ENCODE measurements at places on chromosomes 1 and 21.

- DNase-seq, result no peak
Measured at GRCh38 chr1:161068306-161069234, 1.1 kb downstream of the ARHGAP30 start.

DNA sequence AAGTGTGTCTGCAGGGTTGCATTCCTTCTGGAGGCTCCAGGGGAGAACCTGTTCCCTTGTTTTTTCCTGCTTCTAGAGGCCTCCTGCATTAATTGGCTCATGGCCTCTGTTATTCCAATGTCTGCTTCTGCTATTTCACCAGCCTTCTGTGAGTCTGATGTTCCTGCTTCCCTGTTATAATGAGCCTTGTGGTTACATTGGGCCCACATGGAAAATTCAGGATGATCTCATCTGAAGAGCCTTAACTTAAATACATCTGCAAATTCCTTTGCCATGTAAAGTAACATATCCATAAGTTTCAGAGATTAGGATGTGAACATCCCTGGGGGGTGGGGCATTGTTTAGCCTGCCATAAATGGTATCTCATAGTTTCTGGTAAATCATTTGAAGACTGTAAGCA is 181.1 kb downstream of the RWDD3 start:
- DNase-seq, result no peak

DNA sequence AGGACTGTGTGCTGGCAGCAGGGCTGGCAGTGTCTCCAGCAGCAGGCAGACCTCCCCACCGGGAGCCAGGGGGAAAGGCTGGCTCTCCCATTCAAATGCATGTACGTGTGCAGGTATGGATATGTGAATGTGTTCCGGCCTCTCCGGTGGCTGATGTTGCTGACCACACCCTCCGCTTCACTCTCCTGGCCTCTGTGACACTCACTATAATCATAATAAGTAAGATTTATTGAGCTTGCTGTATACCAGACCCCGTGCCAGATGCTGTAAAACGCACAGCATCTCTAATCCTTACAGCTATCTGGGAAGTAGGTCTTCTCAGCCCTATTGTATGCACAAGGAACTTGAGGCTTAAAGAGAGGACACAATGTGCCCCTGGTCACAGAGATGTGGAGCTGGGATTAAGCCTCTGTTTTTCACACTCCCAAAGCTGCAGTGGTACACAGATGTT is 20.5 kb upstream of the ARTN start:
- no peak for DNase-seq

- DNase-seq, result peak; percentile 59
Measured at GRCh38 chr1:70504821-70505193, 93.7 kb downstream of the CTH start.

- peak; percentile 6 for DNase-seq
Measured at GRCh38 chr1:175471039-175471800, 272.2 kb downstream of the TNR start.

GRCh38 chr1:43522776-43523480 is 7.8 kb upstream of the PTPRF start:
- DNase-seq, result peak; percentile 97

GRCh38 chr1:212386029-212386428 is 28.7 kb downstream of the PACC1 start:
- no peak for DNase-seq

DNA sequence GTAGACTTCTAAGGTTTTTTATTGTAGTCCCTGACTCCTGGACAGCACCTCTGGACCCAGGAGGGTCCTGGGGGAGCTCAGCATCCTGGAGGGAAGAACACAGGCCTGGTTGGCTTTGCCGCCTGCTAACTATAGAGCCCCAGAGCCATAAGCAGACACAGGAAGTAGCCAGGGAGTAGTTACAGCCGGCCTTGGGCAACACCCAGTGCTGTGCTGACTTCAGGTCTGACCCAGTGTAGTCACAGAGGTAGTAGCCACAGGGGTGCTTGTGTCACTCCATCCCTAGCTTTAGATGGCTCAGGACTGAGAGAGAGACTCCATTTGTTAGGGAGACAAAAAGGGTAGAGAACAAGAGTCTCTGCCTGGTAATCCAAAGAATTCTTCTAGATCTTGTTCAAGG is 21.9 kb downstream of the MCOLN2 start:
- DNase-seq, result no peak

- no peak for DNase-seq
Measured at GRCh38 chr1:7256526-7256925, 471.3 kb downstream of the CAMTA1 start.

DNA sequence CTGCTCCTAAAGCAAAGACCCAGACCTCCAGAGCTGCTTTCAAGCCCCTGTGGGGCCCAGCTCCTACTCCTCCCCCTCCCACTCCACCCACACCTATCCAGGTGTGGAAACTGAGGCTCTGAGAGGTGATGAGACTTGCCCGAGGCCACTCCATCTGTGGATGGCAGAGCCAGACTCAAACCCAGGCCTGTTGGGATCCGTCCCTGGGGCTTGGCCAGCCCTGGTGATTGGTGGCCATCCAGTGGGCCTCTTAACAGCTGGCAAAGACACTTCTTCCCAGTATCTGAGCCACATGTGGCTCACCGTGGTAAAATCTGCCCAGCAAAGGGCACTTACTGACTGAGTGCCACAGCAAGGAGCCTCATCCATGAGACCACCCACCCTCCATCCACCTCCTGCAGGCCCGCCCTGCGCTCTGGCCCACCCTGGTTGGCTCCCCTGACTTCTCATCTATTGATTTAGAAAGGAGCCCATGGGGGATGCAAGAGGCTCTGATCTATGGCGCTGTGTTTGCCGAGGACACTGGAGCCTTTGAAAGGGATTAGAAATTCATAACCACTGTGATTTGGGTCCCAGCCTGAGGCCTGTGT is 398.5 kb downstream of the PTPRU start:
- no peak for DNase-seq

GRCh38 chr1:156129687-156130577 is 15.4 kb downstream of the LMNA start:
- peak; percentile 98 for DNase-seq

- peak; percentile 51 for DNase-seq
Measured at GRCh38 chr1:225877580-225877979, 4.6 kb downstream of the TMEM63A start.

GRCh38 chr1:67713057-67713846 is 28.3 kb downstream of the GADD45A start:
- DNase-seq, result peak; percentile 88

DNA sequence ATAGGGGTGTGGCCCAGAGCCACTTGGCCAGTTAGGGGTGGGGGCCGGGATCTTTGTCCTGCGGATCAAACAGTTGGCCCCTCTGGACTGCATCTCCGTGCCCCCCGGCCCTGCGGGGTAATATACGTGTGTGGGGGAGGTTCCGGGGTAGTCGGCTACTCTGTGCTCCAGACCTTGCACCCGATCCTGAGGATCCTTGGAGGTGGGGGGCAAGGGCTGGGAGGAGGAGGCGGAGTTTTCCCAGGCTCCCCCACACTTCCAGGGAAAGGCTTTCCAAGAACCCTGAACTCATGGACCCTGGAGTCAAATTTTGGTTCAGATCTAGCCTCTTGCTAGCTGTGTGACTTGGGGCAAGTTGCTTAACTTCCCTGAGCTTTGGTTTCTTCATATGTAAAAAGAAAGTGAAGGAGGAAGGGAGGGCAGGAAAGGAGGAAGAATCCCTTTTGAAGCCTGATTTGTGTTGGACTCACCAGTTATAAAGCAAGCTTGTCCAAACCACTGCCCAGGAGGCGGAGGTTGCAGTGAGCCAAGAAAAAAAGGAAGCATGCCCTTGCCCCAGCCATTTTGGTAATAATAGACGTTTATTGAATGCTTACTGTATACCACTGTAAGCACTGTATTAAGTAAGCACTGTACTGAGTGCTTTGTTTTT is 686 bp downstream of the MIIP start:
- peak; percentile 34 for DNase-seq

DNA sequence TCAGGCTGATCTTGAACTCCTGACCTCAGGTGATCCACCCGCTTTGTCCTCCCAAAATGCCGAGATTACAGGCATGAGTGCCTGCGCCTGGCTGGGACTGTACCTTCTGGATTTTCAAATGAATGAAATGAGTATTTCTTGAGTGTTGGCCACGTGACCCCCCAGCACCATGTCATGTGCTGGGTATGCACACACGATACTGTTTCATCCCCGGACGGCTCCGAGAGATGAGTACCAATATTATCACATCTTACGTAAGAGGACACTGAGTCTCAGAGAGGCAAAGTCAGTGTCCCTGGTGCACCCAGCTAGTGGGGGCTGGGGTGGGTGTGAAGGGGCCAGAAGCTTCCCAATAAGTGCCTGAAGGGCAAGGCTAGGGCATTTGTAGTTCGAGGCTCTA is 780 bp upstream of the CROCC start:
- no peak for DNase-seq

- no peak for DNase-seq
Measured at GRCh38 chr1:219477861-219478260, 135.0 kb downstream of the ZC3H11B start.

DNA sequence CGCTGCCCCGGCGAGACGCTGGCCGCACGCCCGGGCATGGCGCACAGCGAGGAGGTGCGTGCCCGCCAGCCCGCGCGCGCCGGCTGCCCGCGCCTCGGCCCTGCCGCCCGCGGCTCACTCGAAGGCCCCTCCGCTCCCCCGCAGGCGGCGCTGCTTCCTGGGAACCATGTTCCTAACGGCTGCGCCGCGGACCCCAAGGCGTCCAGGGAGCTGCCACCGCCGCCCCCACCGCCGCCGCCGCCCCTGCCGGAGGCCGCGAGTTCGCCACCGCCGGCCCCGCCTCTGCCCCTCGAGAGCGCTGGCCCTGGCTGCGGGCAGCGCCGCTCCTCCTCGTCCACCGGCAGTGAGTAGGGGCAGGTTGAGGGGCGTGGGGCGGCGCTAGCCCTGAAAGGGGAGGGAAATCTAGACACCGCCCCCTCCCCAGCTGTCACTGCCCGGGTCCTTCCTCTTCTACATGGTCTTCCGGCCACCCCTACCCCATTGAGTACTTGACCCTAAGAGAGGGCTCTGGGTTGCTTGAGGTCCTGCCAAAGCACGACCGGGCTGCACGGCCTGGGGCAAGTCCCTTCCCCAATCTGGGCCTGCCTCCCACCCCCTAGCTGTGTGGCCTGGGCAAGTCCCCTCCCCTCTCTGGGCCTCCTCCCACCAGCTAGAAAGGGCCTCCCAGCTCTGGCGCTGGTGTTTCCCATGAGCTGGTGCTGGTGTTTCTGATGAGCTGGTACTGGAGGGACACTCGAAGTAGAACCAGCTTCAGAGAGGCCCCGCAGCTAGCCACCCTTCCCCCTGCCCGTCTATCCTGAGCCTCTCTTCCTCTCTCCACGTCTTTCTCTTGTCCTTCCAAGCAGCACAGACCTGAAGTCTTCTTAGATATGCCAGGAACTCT is 17.0 kb downstream of the TNFRSF25 start:
- no peak for DNase-seq

- DNase-seq, result no peak
Measured at GRCh38 chr1:32362474-32363313, at the start of the genes FAM229A and TSSK3. Gene FAM229A, minus strand, starts transcription at chr1:32362485. Its CDS starts 394 bp downstream, at chr1:32362091. Gene TSSK3, plus strand, starts transcription at chr1:32362539. Its CDS starts 163 bp downstream, at chr1:32362702.
